ENCODE measurements at places on chromosomes 3 and 15. TPM values are rescaled to one million over a fixed set of nuclear protein-coding genes. Genes with fewer than 3 reads are reported as not detected.

DNA sequence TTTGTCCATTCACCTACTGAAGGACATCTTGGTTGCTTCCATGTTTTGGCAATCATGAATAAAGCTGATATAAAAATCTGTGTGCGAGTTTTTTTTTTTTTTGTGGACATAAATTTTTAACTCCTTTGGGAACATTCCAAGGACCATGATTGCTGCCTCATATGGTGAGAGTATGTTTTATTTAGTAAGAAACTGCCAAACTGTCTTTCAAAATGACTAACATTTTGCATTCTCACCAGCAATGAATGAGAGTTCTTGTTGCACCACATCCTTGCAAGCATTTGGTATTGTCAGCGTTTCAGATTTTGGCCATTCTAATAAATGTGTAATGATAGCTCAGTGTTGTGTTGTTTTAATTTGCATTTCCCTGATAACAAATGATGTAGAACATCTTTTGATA is 12.7 kb downstream of the TMEM108 start:
- H3K36me3 ChIP-seq: no peaks in the 10 kb centered on the region
- H3K27ac ChIP-seq: no peak overlapping the region
- DNase-seq: no peak
- no peaks in the 10 kb centered on the region for H3K27me3 ChIP-seq

- H3K4me3 ChIP-seq: no peak overlapping the region
- DNase-seq: no peak
These were observed 272.2 kb upstream of the NR2E3 start for GRCh38 chr15:71538181-71538580.

- no peak for DNase-seq
- H3K4me3 ChIP-seq: no peak overlapping the region
- peaks cover 40% of the 10 kb centered on the region for H3K36me3 ChIP-seq
- H3K4me1 ChIP-seq: no peaks in the 10 kb centered on the region
These were observed 16.8 kb upstream of the OCA2 start for GRCh38 chr15:28115871-28116270.

The PROS1 gene
- 56.2 TPM for total RNA-seq

- H3K36me3 ChIP-seq: no peaks in the 10 kb centered on the region
- H3K4me1 ChIP-seq: no peaks in the 10 kb centered on the region
These were observed 16.9 kb upstream of the CORO2B start for GRCh38 chr15:68561901-68562300.

The VPS33B gene
- 15.5 TPM for total RNA-seq

The CACNA1D gene
- total RNA-seq: 35.7 TPM

The HCLS1 gene
- 102 TPM for total RNA-seq
